CD8-positive, alpha-beta memory T cell (primary cell): ENCODE measurements at places on chromosomes 12 and 14. TPM values are rescaled to one million over a fixed set of nuclear protein-coding genes. Genes with fewer than 3 reads are reported as not detected.

- no peak for DNase-seq
These were observed 23.1 kb upstream of the DLK1 start for GRCh38 chr14:100703386-100704220.

GRCh38 chr12:3651585-3652424 is 101.1 kb downstream of the CRACR2A start:
- no peak for DNase-seq

DNA sequence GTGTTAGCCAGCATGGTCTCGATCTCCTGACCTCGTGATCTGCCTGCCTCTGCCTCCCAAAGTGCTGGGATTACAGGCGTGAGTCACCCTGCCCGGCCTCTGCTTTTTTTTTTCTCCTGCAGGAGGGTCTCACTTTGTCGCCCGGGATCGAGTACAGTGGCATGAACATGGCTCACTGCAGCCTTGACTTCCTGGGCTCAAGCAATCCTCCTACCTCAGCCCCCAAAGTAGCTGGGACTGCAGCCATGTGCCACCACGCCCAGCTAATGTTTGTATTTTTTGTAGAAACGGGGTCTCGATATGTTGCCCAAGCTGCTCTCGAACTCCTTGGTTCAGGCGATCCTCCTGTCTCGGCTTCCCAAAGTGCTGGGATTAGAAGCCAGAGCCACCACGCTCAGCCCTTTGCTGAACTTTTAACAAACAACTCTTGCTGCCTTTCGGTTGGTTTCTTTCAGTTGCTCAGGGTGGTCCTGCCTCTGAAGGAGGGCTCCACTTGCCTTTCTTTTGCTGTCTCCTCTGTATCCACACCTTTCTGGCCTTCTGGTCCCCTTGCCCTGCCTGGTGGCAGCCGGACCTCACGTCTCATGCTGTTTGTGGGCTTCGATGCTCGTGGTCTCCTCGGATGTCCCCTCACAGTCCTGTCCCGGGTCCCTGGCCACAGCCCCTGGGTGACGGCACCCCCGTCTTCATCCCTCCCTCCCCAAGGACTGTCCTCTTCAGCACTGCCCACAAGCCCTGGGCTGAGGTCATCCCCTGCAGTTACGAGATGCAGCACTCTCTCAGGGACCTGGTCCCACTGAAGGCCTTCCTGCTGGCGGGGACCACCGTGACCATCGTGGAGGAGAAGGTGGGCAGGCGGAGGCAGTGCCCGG is 3.8 kb upstream of the B3GNT4 start:
- DNase-seq: no peak

DNA sequence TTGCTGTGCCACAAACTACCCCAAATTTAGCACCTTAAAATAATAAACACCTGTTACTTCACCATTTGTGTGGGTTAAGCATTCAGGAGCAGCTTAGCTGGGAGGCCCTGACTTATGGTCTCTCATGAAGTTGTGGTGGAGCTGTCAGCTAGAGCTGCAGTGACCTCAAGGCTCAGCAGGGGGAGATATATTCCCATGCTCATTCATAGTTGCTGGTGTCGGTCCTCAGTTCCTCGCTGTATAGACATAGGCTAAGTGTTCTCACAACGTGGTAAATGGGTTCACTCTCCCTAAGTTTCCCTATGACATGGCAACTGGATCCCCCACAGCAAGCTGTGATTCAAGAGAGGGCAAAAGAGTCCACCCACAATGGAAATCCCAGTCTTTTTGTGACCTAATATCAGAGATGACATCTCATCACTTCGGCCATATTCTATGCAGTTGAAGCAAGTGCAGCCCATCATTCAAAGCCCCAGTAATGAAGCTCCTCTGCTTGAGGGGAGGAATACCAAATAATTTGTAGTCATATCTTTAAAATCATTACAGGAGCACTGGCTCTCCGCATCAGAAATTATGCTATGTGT is 41.1 kb downstream of the PRB3 start:
- peak; percentile 3 for DNase-seq

The FAM181A gene
- not detected for total RNA-seq
